ENCODE measurements at places on chromosomes 7 and 10.

DNA sequence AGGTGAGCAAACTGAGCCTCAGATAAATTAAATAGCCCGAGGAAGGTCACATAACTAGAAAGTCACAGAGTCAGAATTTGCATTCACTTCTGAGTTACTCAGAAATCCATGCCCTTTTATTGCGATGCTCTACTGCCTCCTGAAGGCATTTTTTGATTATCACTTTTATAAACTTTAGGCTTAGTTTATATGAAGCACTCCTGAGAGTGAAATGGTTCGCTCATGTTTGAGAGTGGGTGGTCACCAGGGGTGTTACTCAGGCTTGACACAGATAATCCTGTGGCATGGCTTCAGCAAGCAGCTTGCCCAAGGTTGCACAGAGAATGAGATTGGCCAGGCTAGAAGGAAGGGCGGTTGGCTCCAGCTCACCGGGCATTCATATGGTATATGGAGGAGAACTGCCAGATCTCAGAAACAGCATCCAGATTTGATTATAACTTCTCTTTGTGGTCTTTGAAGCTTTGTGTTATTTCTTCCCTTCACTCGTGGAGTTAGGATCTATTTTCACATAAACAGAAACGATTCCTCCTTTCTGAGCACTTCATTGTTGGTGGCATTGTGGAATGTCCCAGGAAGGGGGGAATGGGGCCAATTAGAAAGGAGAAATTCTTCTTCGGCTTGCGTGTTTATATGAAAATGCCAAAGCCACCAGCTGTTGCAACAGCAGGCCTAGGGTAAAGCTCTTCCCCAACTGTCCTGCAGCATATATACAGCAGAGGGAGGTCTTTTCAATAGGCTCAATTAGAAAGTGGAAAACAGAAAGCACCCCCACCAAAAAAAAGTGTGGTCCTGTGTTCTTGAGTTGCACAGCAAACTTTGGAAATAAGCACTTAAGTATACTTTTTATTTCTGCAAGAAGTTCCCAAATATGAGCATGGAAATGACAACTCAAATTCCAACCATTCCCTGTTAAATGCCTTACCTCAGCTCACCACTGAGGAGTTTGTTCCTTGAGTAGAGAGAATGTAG lies 628.8 kb downstream of the SUGCT start:
- DNase-seq: no peak

GRCh38 chr10:124460144-124460543 lies 1.5 kb upstream of the LHPP start:
- no peak for DNase-seq

- DNase-seq: peak; percentile 80
These were observed 804 bp downstream of the UNC5B start for GRCh38 chr10:71213127-71213621.

DNA sequence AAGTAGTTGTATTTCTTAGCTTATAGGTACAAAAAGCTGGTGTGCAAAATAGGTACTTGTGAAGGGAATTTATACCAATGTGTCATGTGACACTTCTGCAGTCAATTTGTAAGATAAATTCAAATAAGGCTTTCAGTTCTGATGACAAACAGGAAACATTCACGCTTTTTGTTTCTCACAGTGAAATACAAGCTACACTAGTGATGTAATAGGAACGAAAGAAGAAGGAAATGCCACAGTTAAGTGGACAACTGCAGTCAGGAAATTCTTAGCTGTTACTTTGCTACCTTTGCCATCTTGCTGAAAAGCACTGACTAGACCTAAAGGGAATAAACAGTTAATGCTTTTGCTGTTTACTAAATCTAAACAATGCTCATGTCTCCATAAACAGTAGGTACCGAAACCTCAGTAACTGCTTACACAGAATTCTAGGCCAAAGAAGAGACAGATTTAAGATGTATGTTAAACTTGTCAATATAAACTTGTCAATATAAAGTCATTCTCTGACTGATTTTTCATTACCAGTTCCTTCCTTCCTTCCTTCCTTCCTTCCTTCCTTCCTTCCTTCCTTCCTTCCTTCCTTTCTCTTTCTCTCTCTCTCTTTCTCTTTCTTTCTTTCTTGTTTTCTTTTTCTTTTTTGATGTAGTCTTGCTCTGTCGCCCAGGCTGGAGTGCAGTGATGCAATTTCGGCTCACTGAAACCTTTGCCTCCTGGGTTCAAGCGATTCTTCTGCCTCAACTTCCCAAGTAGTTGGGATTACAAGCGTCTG lies 10.1 kb downstream of the OTUD1 start:
- no peak for DNase-seq
